ENCODE measurements at places on chromosomes 5 and 9.
A peak's percentile ranks its signal among the peaks of the same experiment; 100 is the strongest.

DNA sequence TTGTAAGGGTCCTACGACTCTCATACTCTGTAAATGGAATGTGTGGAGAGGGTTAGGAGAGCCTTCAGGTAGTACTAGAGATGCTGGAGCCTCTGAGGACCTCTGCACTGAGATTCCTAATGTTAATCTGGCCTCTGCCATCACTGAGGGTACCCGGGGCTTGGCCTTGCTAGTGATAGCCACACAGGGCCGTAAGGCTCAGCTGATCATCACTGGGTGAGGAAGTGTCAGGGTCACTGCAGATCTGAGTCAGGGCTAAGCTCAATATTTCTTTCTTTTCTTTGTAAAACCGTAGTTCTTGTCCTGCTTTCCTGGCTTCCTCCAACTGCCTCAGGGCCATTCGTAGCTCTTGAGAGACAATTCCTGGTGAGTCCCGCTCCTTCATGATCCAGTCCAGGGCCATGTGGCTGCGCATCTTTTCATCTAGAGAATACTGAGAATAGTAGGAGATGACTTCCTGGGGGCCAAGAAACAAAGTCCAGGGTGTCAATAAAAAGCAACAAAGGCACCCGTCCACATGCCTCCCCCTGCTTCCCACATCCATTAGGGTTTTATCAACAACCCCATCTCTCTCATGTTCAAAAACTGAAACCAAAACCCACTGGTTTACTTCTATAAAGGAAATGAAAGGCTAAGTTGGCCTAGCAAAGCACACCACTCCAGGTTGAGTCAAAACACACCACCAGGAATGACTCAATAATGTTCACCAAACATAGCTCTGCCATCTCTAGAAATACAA is 47.7 kb downstream of the LIX1 start:
- no peak for DNase-seq

GRCh38 chr9:128455849-128456612 is at the start of gene ODF2:
Gene ODF2, plus strand, starts transcription at chr9:128456006. Its CDS starts 86 bp downstream, at chr9:128456092.
- DNase-seq: peak; percentile 97

- DNase-seq: no peak
These were observed 5.0 kb upstream of the SNAPC3 start for GRCh38 chr9:15417626-15418025.

GRCh38 chr5:157046041-157046440 is 12.9 kb downstream of the HAVCR1 start:
- no peak for DNase-seq

- DNase-seq: no peak
These were observed 114.0 kb downstream of the DNAH5 start for GRCh38 chr5:13830536-13830935.
